Left cardiac atrium (tissue), 4 donors: ENCODE measurements at places on chromosomes 16 and 17. TPM values are rescaled to one million over a fixed set of nuclear protein-coding genes. Genes with fewer than 3 reads are reported as not detected.

GRCh38 chr17:73342541-73343167, 30.9 kb upstream of the CDC42EP4 start:
- DNase-seq: no peak

Gene RASL10B
- total RNA-seq: 23.9 TPM

GRCh38 chr17:41547921-41548843, 20.1 kb upstream of the KRT19 start:
- DNase-seq: peak; percentile 75

- no peak for DNase-seq
Measured at GRCh38 chr16:35687781-35688180, 2228.4 kb downstream of the TP53TG3F start.

DNA sequence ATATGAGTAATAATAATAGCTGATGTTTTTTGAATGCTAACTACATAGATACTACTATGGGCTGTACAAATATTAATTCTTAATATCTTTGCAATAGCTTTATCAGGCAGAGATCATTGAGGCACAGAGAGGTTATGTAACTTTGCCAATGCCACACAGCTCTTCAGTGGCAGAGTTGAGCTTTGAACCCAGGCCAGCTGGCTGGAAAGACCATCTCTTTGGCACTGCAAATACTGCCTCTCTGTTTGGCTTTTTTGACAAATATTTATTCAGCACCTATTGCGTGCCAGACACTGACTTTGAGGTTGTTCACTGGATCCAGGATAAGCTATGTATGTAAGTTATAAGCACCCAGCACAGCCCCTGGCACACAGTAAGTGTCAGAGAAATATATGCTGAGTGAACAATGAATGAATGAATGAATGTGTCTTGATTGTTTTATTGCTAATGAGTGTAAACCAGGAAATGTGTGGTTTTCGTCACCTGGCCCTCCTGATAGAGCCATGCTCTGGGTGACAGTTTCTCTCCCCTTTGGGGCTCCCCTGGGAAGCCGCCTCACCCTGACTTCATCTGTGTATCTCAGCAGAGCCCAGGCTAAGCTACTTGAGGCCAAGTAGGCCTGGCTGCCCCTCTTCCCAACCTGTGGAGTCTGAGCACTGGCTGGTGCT, 2.5 kb downstream of the AQP8 start:
- DNase-seq: no peak

GRCh38 chr17:2181206-2181896, 122.2 kb downstream of the SMG6 start:
- peak; percentile 84 for DNase-seq

- DNase-seq: no peak
Measured at GRCh38 chr16:68902003-68902968, 59.0 kb downstream of the TANGO6 start.

DNA sequence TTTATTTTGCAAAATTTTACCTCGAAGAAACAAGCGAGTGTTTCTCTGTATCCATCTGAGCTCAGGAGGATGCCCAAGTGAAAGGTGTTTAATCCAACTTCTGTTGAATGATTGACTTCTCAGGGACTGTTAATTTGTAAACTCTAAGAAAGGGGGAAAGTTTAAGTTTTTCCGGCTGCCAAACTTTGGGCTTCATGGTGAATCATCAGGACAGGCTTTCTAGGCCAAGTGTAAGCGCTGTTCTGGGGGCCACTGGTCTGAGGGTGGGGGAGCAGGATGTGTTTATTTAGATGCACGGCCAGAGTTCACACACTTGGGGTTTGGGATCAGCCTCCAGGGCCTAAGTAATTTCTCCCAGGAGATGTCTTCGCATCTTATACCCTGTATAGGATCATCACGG, 110.4 kb downstream of the PITPNC1 start:
- DNase-seq: no peak

Gene TEX14
- total RNA-seq: 0.32 TPM

DNA sequence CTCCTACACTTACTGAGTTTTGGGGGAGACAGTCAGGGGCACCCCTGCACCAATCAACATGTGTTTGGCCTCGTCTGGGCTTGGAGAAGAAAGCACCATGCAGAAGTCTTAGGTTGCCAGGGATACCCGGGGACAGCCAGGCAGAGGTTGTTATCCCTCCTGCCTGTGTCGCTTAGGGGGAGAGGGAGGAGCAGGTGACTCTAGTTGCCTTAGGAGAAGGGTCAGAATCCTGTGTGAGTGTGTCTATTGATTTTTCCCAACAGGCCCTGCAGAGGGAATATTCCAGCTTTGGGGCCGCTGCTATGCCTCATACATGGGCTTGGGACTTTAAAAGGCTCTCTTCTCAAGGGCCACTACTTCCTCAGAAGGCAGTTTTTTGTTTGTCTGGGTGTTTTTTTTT, 89.1 kb downstream of the RGS9 start:
- no peak for DNase-seq
